ENCODE measurements at places on chromosomes 11 and 22. TPM values are rescaled to one million over a fixed set of nuclear protein-coding genes. Genes with fewer than 3 reads are reported as not detected.

The OR5AP2 gene
- total RNA-seq, result not detected

The DKK3 gene
- not detected for total RNA-seq

The SPON1 gene
- 10.0 TPM for total RNA-seq

The MUC15 gene
- not detected for total RNA-seq

The CRYAB gene
- not detected for total RNA-seq

The YAP1 gene
- not detected for total RNA-seq

The OTOG gene
- total RNA-seq, result not detected

The IL10RA gene
- 11.8 TPM for total RNA-seq

The TPST2 gene
- 120 TPM for total RNA-seq

The CHRM1 gene
- total RNA-seq, result under 0.01 TPM

The ST14 gene
- 2.2 TPM for total RNA-seq

The OR10G8 gene
- total RNA-seq, result under 0.01 TPM

The C22orf31 gene
- not detected for total RNA-seq

The PLCB3 gene
- total RNA-seq, result 25.9 TPM

The LMNTD2 gene
- 1.6 TPM for total RNA-seq

The APOBEC3B gene
- 1.6 TPM for total RNA-seq

The GAL3ST1 gene
- total RNA-seq, result 0.27 TPM

The PSMA1 gene
- total RNA-seq, result 119 TPM

The CRYBB2 gene
- not detected for total RNA-seq

The RFPL3 gene
- total RNA-seq, result not detected

The SDF2L1 gene
- 41.7 TPM for total RNA-seq

The EI24 gene
- total RNA-seq, result 38.5 TPM

The TMEM45B gene
- 0.27 TPM for total RNA-seq

The ZDHHC13 gene
- total RNA-seq, result 12.9 TPM

The LRRC10B gene
- total RNA-seq, result under 0.01 TPM

The GLYAT gene
- not detected for total RNA-seq

The INS gene
- total RNA-seq, result not detected

The PNPLA3 gene
- under 0.01 TPM for total RNA-seq

The CAPN5 gene
- 1.3 TPM for total RNA-seq

The NFAM1 gene
- 3.0 TPM for total RNA-seq

The OR8A1 gene
- total RNA-seq, result not detected

The OR2AT4 gene
- total RNA-seq, result under 0.01 TPM

The ACTN3 gene
- not detected for total RNA-seq

The TSKU gene
- 0.27 TPM for total RNA-seq

The GATD1 gene
- 41.7 TPM for total RNA-seq

The CBX7 gene
- 10.0 TPM for total RNA-seq

The ISX gene
- not detected for total RNA-seq

The C11orf42 gene
- total RNA-seq, result not detected

The MMP10 gene
- not detected for total RNA-seq

The OR52E8 gene
- total RNA-seq, result not detected

The CHADL gene
- 1.9 TPM for total RNA-seq

The HEPN1 gene
- not detected for total RNA-seq

The PCNX3 gene
- total RNA-seq, result 32.6 TPM

The VWA5A gene
- total RNA-seq, result 19.1 TPM

The CENATAC gene
- 34.2 TPM for total RNA-seq

The C11orf65 gene
- total RNA-seq, result under 0.01 TPM

The MPEG1 gene
- total RNA-seq, result 1.9 TPM

The OR5B3 gene
- total RNA-seq, result not detected

The ROBO4 gene
- total RNA-seq, result 93.7 TPM

The GNG3 gene
- total RNA-seq, result not detected

The PATE4 gene
- total RNA-seq, result not detected

The TIMM8B gene
- 39.6 TPM for total RNA-seq

The KRTAP5-2 gene
- not detected for total RNA-seq

The DEPDC7 gene
- 1.9 TPM for total RNA-seq

The NRIP3 gene
- total RNA-seq, result 3.8 TPM

The FAT3 gene
- 0.54 TPM for total RNA-seq

The RASL10A gene
- total RNA-seq, result 3.8 TPM

The NAALAD2 gene
- total RNA-seq, result 0.81 TPM
